NCI-H226 (cell line): ENCODE measurements at places on chromosomes 1 and 21.

GRCh38 chr1:57348921-57349320, 74.9 kb downstream of the DAB1 start:
- DNase-seq = no peak

DNA sequence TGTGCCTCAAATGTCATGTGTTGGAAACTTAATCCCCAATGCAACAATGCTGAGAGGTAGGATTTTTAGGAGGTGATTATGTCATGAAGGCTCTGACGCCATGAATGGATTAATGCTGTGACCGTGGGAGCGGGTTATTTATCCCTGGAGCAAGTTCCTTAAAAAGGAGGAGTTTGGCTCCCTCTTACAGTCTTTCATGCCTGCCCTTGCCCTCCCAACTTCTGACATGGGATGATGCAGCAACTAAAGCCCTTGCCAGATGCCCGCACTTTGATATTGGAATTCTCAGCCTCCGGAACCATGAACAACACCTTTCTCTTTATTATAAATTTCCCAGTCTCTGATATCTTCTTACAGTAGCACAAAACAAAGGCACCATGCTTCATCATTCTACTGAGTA, 685.3 kb upstream of the CHRM3 start:
- no peak for DNase-seq

DNA sequence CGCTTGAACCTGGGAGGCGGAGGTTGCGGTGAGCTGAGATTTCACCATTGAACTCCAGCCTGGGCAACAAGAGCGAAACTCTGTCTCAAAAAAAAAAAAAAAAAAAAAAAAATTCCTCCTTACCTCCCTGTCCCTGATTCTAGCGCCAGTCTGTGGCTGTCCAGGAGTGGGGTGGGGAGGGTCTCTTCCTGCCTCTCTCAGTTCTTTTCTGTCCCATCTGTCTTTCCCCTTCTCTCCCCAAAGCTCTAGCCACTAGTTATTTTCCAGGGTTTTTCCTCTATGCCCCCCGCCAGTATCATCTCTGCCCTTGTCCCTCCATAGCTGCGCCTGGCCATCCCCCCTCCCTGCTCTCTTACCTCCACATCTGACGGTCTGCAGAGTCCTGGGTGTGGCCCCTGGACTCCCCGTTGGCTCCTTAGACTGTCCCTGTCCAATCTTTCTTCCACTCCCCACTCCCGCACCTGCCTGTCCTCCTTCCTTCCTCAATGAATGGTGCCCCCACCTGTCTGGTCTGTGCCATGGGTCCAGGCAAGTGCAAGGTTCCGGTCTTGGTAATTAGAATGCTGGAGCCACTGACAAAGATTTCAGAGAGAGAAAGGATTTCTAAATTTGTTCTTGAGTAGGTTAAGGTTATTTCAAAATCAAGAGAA, 1.6 kb upstream of the TMEM63A start:
- DNase-seq = no peak

- DNase-seq = no peak
Measured at GRCh38 chr1:197841158-197841557, 61.3 kb upstream of the C1orf53 start.

- DNase-seq = no peak
Measured at GRCh38 chr1:245383396-245384330, 228.9 kb downstream of the KIF26B start.
